ENCODE measurements at places on chromosomes 5 and 9.

- peak; percentile 13 for DNase-seq
These were observed 528.1 kb upstream of the ST8SIA4 start for GRCh38 chr5:101431201-101431600.

GRCh38 chr5:174832811-174833210 is 108.4 kb downstream of the MSX2 start:
- no peak for DNase-seq

GRCh38 chr5:54463713-54464112 is 8.2 kb downstream of the HSPB3 start:
- DNase-seq, result no peak

- DNase-seq, result peak; percentile 56
These were observed 3.2 kb downstream of the OTP start for GRCh38 chr5:77635067-77635916.

- no peak for DNase-seq
These were observed 416 bp upstream of the PAIP2 start for GRCh38 chr5:139341187-139341688.

- DNase-seq, result peak; percentile 55
These were observed 121.6 kb upstream of the ERCC6L2 start for GRCh38 chr9:95753762-95754465.

DNA sequence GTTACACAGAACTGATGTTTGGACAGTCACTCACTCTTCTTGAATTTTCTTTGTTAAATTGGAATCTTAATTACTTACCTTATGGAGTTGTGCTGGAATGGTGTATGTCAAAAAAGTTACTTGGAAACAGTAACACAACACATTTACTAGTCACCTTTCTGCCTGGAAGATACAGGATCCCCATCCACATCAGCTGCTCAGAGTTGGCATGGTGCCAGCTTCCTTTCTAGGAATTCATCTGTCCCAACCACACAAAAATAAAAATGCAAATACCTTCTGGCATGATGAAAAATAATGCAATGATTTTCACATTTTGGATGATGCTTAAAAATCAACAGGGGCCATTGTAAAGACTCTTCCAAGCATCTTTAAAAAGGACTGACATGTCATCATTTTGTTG is 341.5 kb downstream of the TMEM38B start:
- peak; percentile 30 for DNase-seq
